ENCODE measurements at places on chromosomes 2 and 18.
A peak's percentile ranks its signal among the peaks of the same experiment; 100 is the strongest.

- DNase-seq: no peak
Observed at GRCh38 chr2:190953257-190953656, 60.7 kb downstream of the STAT1 start.

GRCh38 chr2:191114403-191114886 is 36.3 kb downstream of the STAT4 start:
- DNase-seq: no peak

DNA sequence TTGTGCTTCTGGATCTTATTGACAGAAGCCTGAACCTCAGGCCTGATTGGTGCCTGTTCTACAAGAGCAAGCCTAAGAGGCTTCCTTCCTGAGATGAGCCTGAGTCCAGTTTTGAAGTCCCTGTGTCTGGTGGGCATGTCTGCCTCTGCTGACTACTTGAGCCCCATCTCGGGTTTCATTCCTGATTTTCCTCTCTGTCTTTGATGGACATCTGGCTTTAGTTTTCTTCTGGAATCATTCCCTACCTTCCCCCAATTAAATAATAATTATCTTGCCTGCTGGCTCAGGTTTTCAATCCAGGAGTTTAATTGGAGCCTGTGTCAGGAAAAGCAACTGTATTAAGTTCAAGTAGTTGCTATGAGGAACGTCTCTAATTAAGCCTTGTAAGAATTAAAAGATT is 135.5 kb upstream of the MC4R start:
- DNase-seq: no peak

GRCh38 chr18:79400591-79401381 is 5.1 kb downstream of the NFATC1 start:
- no peak for DNase-seq

- DNase-seq: no peak
Observed at GRCh38 chr18:35912332-35912731, 60.1 kb upstream of the RMP24 start.

- DNase-seq: peak; percentile 69
Observed at GRCh38 chr2:38603402-38604290, 918 bp upstream of the HNRNPLL start.

GRCh38 chr2:21620771-21621170 is 497.0 kb downstream of the TDRD15 start:
- no peak for DNase-seq

- DNase-seq: no peak
Observed at GRCh38 chr18:6650127-6650507, 79.4 kb upstream of the ARHGAP28 start.

- no peak for DNase-seq
Observed at GRCh38 chr18:13178976-13179375, 39.6 kb upstream of the LDLRAD4 start.

DNA sequence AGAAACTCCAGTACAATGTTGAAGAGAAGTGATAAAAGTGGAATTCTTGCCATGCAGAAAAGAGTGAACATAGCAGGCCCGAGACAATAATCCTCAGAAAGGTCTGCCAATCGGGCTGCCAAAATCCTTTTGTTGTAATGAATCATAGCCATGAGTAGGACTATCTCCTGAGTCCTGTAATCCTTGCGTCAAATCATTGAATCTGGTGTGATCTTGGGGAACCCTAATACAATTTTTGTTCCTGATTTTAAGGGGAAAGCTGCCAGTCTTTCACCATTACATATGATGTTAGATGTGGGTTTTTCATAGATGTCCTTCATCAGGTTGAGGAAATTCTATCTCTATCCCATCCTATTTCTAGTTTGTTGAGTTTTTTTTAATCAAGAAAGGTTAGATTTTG is 2.2 kb downstream of the TPGS2 start:
- DNase-seq: no peak

GRCh38 chr2:200383380-200384110 is 77.1 kb downstream of the SPATS2L start:
- DNase-seq: peak; percentile 52

DNA sequence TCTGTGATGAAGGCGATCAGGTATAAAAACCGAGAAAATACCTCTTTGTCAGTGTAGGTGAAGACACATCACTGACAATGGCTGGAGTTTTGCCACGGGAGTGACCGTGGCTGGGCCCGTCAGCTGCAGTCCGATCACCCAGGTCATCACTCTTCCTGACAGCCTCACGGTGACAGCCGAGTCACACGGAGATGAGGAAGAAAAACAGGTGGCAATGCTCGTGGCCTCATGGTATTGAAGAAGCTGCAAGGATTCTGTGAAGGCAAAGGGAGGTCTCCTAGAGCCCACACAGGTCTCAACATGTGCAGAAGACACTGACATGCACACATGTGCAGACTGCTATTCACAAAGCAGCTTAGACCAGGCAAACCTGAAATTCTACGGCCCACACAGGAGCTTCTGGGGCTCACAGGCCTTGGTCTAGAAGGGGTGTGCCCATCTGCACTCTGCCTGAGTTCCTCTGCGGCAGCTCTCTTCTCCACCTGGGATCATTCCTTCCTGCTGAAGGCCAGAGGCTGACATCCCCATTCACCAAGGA is 7.4 kb downstream of the COPS9 start:
- DNase-seq: no peak

DNA sequence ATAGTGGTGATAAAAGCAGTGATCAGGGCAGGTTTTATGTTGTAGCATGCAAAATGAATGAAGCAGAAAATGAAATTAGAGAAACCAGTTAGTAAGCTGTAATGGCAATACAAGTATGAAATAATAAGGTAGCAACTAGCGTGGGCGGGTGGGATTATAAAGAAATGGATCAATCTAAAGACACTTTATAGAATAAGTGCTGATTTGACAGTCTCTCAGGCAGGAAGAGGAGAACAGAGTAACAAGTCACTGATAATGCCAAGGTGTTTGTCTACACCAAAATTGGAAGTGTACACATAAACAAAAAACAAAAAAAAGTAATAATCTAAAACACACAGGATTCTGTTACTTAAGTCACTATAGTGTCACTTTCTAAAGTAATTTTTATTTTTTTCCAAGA is 51.0 kb upstream of the PCBP1 start:
- no peak for DNase-seq

DNA sequence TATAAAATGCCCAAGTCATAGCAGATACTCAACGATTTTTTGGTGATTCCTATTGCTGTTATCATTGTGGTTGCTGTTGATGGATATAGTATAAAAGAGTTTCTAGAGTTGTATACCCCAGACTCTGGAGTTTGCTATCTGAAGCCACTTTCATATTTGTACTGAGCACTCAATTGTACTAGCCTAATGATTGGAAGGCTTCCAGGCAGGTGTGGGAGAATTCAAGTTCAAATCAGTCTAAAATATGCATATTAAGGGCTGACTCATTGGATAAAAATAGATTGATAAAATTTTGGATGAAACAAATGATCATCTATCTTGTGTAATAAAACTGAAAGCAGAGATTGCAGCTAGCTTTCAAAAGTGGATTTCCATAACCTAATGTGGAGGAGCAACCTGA is 122.9 kb downstream of the NEB start:
- DNase-seq: no peak

DNA sequence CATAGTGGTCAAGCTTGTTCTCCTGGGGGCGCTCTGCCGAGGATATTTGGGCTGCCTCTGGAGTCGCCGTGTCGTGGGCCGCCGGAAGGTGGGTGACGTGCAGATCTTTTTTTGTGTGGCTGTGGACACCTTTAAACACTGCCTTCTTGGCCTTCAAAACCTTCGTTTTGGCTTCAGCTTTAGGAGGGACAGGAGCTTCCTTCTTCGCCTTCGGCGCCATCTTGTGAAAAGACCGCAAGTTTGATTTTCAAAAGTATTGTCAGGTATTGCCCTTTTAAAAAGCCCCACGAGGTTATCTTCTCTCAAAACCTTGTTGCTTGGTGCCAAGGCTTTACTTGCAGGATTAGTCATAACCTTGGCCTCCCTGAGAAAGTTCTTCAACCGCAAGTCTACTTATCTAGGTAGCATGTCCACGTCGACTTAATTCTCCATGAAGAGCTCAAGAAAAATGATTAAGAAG is 20.8 kb downstream of the LAMA3 start:
- no peak for DNase-seq

- DNase-seq: no peak
Observed at GRCh38 chr2:189569295-189569910, 11.2 kb downstream of the SLC40A1 start.

DNA sequence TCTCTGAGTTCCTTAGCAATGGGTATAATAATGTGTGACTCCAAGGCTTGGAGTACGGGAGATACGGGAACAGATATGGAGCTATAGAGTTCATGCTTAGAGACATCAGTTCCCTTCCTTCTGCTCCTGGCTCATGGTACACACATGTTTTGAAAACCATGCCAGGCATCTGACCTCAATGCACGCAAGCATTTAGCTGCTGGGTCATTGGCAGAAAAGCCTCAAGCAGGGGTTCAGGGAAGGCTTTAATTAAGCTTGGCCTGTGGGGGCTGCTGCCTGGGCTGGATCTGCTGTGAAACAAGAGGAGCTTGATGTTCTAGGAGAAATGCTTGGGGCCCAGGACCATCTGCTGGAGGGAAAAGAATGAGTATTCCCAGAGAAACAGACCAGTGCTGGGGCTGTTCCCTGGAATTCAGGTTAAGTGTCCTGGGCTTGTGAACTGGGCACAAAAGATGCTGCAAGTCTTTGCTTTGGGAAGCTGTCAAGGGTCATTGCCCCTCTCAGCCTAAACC is 3.2 kb downstream of the ALLC start:
- no peak for DNase-seq

DNA sequence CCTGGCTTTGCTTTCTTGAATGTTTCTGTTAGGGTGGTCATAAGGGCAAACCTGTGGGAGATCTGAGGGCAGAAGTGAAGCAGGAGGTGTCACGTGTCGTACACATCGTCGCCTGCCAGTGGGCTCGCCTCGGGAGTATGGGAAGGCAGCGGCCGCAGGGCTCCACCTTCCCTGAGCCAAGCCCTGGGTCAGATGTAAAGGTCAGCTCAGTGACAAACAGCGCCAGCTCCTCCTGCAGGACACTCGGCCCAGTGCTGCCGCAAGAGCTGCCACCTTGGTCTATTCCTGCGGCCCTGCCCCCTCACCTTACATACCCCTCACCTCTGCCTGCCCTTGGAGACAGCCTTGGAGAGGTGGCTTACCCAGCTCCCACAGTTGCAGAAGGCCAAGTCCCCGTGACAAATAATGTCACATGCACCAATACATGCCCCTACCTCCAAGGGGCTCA is 64.2 kb downstream of the PSMG2 start:
- no peak for DNase-seq

DNA sequence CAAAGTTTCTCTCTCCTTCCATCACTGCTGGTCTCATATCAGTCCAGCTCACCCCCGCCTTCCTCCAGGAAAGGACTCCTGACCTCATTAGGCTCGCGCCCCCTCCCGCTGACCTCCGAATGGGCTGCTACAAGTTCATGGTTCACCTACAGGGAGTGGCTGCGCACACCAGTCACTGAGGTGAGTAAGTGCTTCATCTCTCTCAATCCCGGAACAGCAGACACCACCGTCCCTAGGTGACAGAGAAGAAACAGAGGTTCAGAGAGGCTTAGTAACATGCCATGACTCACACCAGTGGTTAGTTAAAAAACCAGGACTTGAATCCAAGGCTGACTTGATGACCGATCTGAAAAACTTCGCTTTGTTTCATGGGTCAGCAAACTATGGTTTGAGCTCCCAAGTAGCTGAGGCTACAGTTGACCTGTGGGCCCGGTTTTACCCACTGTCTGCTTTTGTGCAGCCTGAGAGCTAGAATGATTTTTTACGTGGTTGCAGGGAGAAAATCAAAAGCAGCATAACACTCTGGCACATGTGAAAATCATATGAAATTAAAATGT is 42.0 kb downstream of the ZFP36L2 start:
- peak; percentile 18 for DNase-seq

GRCh38 chr2:158889135-158889853 is 79.1 kb upstream of the TANC1 start:
- DNase-seq: no peak

- DNase-seq: peak; percentile 34
Observed at GRCh38 chr2:174035981-174036742, 71.0 kb upstream of the SP3 start.

- DNase-seq: no peak
Observed at GRCh38 chr2:219168932-219169331, 897 bp downstream of the SLC23A3 start.

DNA sequence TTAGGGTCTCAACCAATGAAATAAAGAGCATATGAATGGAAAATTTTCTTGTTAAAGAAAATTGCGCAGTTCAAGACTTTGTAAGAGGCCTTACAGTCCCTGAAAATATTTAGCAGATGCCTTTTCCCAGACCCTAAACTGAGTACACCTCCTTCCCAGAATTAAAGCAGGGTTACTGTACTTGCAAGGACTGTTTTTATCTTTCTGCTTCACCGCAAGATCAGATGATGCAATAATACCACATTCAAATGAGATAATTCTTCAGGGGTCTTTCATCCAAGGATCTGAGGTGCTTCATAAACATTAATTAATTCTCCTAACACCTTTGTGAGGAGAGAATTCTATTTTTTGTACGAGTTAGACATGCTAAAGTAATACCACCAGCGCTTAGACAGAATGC is 1071.8 kb upstream of the PIK3C3 start:
- DNase-seq: no peak

DNA sequence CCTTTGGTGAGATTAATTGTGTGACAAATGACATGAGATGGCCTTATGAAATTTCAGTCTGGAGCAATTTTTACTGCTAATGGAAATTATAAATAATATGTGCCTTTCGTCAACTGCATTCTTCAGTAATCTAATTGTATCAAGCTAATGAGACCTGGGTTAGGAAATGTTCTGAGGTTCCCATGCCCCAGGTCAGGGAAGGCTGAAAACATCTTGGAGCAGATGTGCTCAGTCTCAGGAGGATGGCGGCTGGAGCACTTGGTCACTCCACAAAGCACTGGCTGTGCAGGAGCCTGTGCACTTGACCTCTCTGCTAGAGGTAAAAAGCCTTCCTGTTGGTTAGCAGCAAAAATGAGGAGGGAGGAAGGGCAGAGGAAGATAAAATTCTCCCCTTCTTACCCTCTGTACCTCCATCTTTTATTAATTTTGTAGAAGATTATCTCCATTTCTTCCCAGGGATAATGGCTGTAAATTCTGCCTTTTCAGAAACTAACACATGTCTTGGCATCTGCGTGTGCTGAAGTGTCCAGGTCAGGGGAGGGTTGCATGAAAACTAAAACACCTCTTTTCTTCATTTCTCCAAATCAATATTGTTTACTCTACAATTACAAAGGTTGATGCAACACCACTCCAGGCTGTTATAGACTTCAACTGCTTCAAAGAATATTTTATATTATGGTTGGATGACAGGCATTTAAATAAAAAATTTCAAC is 1606.4 kb upstream of the ACVR2A start:
- no peak for DNase-seq

- DNase-seq: peak; percentile 62
Observed at GRCh38 chr2:20052861-20053281, 1.4 kb upstream of the LAPTM4A start.

GRCh38 chr2:189854940-189855339 is 70.7 kb downstream of the PMS1 start:
- no peak for DNase-seq

- DNase-seq: no peak
Observed at GRCh38 chr2:181005809-181006208, 25.4 kb downstream of the UBE2E3 start.

- DNase-seq: no peak
Observed at GRCh38 chr18:32355896-32356295, 114.8 kb downstream of the GAREM1 start.

Measured in kidney capillary endothelial cell (primary cell).